ENCODE measurements at places on chromosomes 11 and 22.

DNA sequence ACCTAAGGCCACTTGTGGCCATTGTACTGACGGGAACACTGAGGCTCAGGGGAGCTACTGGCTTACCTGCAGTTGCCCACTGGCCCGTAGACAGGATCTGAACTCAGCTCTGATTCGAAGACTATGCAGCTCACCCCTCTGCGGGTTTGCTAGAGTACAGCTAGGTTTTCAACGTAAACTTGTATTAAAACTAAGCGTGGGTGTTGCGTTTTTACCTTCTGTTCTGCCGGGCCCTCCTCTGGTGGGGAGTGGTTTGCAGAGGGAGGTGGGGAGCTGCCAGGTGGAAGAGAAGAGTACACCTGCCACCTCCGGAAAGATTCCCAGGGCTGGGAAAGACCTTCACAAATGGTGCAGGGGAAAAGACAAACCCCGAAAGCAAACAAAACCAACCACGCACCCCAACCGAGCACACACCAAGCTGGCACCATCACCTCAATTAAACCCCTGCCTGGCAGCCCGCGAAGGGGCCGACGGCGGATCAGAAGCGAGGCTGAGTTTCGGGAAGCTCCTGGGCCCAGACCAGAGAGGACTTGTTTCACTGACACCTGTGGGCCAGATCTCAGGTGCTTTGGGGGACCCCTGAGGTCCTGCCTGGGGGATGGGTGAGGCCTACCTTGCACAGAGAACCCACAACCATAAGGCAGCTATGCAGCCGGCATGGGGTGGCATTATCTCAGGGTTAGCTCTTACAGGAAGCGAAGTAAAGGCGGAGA, 37.7 kb downstream of the SHISAL1 start:
- no peak for DNase-seq

- DNase-seq, result no peak
Measured at GRCh38 chr11:62421996-62422395, 3.2 kb downstream of the SCGB1A1 start.

DNA sequence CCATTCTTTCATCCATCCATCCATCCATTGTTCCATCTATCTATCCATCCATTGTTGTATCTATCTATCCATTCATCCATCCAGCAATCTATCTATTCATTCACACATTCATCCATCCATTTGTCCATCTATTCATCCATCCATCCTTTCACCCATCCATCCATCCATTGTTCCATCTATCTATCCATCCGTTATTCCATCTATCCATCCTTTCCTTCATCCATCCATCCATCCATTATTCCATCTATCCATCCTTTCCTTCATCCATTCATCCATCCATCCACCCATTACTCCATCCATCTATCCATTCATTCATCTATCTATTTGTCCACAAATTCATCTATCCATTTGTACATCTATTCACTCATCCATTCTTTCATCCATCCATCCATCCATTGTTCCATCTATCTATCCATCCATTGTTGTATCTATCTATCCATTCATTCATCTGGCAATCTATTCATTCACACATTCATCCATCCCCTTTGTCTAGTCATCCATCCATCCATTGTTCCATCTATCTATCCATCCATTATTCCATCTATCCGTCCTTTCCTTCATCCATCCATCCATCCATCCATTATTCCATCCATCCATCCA, 65.9 kb upstream of the ANO1 start:
- no peak for DNase-seq

- DNase-seq, result no peak
Measured at GRCh38 chr11:84165139-84165538, 879.0 kb upstream of the CCDC90B start.

- DNase-seq, result no peak
Measured at GRCh38 chr11:20030472-20030871, 129.8 kb downstream of the DBX1 start.

- no peak for DNase-seq
Measured at GRCh38 chr22:47808236-47808635, 1045.8 kb downstream of the TBC1D22A start.

GRCh38 chr11:27291302-27291889, 71.6 kb downstream of the CCDC34 start:
- no peak for DNase-seq

GRCh38 chr11:132639403-132639802, 892.9 kb downstream of the OPCML start:
- DNase-seq, result no peak

GRCh38 chr22:31857247-31857646, 87.1 kb upstream of the YWHAH start:
- no peak for DNase-seq

GRCh38 chr11:65730461-65730860, 9.9 kb upstream of the RNASEH2C start:
- DNase-seq, result no peak

- DNase-seq, result no peak
Measured at GRCh38 chr11:57751676-57752253, at the start of gene BTBD18. Gene BTBD18, minus strand, starts transcription at chr11:57751819. Its CDS starts 631 bp downstream, at chr11:57751188.

DNA sequence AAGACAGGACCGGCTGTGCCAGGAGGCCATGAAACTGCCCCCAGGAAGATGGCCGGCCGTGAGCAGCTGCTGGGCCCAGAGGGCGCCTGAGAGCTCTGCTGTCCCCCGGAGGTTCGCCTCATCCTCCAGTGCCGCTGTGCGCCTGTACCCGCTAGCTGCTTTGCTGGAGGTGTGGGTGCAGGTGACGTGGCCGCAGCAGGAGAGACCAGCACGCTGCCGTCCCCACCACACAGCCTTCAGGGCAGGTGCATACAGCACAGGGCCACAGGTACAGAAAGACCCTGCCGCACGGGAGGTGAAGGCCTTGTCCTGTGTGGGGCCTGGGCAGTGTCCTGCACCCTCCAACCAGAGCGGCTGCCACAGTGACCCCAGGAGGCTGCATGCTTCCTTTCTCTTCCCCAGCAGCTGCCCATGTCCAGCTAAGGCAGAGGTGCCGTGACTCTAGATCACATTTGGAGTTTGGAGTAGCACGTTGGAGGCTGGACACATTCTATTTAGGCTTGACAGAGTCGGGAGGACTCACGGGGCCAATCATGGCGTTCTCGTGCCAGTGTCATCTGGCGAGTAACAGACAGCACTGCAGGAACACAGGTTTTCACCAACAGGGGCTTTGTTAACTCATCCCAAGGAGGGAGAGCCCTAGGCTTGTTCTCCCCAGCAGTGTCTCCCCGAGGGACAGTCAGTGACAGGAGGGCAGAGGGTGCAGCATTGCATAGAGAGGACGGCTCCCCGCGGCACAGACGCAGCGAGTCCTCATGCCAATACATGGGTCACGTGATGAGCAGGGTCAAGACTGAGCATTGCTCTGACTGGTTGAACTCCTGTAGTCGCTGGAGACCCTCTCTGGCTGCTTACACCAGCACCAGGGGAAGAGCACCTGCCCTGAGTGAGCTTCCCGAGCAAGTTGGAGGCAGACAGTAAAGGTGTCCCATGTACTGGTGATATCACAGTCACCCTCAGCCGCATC, 18.7 kb upstream of the PANX2 start:
- DNase-seq, result no peak

DNA sequence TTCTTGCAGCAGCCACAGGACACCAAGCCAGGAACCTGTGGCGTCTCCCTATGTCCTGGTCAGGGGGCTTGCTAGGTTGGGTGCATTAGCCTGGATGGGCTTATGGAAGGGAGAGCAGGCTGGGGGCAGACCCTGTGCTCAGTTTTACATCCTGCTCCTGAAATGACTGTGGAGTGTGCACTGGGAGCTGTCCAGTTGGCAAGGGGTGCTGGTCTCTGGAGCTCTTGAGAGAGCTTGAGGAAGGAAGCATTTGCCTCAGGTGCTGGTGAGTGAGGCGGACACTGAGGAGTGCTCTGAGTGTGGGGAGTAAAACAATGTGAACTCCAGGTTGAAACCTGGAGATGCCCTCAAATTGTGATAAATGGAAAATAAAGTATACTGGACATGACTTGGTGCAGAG, 3.4 kb downstream of the SCGB1D4 start:
- DNase-seq, result no peak

DNA sequence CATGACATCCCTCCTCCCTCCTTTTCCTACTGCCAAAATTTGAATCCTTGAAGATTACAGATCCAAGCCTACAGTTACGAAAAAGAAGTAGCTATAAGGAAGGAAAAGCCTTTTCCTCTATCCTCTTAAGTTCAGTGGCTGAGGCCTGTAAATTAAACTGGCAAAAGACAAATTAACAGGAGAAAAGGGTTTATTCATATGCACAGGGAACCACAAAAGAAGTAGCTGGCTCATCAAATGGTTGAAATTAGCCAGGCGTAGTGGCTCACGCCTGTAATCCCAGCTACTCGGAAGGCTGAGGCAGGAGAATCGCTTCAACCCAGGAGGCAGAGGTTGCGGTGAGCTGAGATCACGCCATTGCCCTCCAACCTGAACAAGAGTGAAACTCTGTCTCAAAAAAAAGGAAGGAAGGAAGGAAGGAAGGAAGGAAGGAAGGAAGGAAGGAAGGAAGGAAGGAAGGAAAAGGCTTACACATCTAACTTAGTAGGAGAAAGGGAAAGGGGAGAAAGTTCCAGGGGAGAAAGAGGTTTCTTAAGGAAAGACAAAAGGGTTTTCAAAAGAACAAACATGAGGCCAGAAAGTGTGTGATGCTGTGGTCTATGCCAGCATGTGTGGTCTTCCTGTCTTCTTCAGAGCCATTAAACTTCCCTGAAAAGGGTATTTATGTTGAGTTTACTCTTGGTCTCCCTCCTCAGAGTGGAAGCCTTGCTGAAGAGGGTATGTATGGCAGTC, 5.1 kb upstream of the SMPD1 start:
- DNase-seq, result no peak

- DNase-seq, result no peak
Measured at GRCh38 chr22:48781391-48781790, 1046.3 kb downstream of the BRD1 start.

GRCh38 chr22:48173061-48173772, 1410.8 kb downstream of the TBC1D22A start:
- no peak for DNase-seq

DNA sequence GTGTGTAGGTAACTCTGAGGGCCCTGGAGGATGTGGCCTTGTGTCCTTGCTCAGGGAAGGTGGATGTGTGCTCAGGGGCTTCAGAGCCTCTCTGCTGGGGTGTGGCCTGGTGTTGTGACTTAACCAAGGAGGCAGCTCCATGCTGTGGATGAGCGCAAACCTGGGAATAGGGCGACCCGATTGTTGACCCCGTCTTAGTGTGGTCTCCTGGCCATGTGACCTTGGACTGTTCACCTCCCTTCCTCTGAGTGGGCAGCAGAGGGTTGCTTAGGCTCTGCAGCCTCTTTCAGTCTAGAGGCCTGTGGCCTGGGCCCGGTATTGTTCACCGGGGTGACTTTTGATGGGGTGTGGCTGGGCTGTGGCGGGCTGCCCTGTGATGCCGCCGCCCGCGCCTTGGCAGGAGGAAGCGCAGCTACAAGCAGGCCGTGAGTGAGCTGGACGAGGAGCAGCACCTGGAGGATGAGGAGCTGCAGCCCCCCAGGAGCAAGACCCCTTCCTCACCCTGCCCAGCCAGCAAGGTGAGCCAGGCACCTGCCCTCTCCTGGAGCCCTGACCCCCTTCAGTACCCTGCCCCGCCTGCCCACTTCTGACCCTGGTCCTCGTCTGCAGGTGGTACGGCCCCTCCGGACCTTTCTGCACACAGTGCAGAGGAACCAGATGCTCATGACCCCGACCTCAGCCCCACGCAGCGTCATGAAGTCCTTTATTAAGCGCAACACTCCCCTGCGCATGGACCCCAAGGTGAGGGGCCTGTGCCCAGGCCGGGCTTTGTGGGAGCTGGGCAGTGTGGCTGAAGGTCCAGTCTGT, 16.7 kb downstream of the INCENP start:
- DNase-seq, result no peak

- no peak for DNase-seq
Measured at GRCh38 chr11:14645015-14645912, 1.7 kb downstream of the PDE3B start.

GRCh38 chr11:129894278-129895125, 876 bp downstream of the NFRKB start:
- DNase-seq, result no peak

GRCh38 chr11:131814108-131814507, 443.7 kb downstream of the NTM start:
- no peak for DNase-seq

All from T1000 (cell line).